CD14-positive monocyte (primary cell): ENCODE measurements at places on chromosomes 3 and 15. TPM values are rescaled to one million over a fixed set of nuclear protein-coding genes. Genes with fewer than 3 reads are reported as not detected.

DNA sequence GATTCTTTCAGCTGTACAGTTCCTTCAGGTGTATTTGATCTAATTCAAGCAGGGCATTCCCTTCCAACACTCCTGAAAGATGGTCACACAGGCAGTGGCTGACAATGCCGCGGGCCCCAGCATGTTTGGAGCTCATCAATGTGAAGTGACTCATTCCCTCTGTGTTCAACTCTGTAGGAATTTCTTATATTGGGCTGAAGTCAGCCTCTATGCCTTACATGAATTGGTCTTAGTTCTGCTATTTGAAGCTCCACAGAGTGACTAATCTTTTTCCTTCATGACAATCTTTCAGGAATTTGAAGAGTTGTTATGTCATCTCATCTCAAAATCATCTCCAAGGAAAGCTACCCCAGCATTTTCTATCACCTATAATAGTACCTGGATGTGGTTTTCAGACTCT is 142.5 kb upstream of the C2CD4B start:
- DNase-seq, result no peak

The CLDN18 gene
- not detected for polyA plus RNA-seq

DNA sequence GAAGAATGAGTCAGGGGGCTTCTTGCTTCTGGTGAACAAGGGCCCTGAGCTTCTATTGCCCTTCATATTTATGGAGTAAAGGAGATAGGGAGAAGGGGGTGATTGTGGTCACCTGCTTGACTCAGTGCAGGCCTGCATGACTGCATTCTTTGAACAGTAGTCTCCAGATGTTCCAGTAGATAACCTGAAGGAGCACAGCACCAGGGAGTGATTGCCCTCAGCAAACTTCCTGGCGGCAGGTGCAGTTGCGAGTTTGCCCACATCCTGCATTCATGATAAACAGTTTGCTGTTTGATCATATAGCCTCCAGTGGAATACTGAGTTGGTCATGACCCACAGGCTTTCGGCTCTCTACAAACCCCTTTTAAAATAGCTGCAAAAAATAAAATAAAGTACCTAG is 1632.7 kb downstream of the OTOL1 start:
- DNase-seq, result no peak

The MCCC1 gene
- 10.0 and 13.9 TPM in 2 replicates for polyA plus RNA-seq

DNA sequence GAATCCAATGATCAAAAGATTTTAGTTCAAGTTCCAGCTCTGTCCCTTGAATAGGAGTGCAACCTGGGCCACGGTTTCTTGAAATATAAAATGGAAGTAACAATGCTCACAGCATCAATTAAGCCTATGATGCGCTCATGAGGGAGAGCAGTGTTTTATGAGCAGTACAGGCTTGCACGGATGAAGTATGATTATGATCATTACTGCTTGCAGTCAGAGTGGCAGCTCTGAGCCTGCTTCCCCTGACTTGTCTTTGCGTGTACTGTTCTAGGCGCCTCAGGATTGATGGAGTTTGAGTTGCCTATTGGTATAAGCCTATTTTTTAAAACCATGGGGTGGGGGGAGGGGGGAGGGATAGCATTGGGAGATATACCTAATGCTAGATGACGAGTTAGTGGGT is 37.0 kb downstream of the ITGB5 start:
- DNase-seq, result no peak

DNA sequence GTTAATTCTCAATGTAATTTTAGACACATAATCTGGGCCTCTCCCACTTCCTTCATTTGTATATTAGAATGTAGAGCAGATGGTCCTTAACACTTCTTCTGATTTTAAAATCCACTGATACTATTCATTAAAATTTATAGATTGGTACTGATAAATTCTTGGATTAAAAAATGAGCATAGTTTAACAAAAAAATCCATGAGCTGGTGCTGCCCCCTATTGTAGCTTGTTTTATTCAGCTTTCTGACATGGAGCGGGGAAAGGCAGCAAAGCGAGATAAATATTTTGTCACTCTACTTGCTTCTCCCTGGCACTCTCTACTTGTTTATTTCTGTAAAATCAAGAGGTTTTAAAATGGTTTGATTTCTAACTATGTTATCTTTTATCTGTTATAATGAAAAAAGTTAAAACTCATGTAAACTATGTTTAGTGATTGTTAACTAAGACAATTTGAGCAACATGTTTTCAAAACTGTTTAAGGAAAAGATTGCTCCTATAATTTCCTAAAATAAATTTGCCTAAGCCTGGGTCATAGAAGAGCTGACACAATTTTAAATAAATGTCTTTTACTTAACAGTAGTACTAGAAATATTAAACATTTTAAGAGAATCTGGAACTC is 26.5 kb upstream of the PLOD2 start:
- DNase-seq, result no peak

The TRPM7 gene
- polyA plus RNA-seq, result 8.1 TPM

GRCh38 chr3:66795365-66795764 is 202.7 kb upstream of the KBTBD8 start:
- no peak for DNase-seq

GRCh38 chr3:72255791-72256559 is 471.0 kb upstream of the PROK2 start:
- no peak for DNase-seq

DNA sequence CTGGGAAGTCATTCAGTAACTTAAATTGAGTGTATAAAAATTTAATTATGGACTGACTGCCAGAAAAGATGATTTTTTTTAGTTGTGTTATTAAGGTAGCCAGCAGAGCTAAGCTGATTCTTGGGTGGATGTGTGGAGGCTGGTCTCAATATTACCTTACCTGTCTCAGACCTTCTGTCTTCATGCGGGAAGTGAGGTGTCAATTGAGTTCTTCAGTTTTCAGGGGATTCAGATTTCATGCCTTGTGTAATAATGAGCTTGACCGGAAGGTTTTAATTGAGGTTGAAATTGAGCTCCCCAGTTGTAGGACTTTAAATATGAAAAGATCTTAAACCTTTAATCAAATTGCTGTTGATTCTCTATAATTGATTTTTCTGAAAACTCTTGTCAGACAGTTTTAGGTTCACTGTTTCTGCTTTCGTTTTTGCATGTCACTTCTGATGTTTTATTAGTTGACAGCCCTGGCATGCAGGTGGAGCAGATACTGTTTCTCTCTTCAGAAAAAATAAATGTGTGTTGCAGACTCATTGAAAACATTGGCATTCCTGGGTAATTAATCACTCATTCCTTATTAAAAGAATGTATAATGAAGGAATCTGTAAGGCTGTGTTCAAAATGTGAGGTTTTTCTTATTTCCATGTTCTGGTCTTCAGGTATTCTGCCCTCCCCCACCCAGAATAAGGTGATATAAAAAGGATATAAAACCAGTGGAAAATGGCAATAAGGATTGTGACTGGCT is 54.5 kb downstream of the PSMD6 start:
- no peak for DNase-seq

The GOLGA8G gene
- polyA plus RNA-seq, result not detected

- no peak for DNase-seq
These were observed 136.9 kb upstream of the PRICKLE2 start for GRCh38 chr3:64361962-64362735.

DNA sequence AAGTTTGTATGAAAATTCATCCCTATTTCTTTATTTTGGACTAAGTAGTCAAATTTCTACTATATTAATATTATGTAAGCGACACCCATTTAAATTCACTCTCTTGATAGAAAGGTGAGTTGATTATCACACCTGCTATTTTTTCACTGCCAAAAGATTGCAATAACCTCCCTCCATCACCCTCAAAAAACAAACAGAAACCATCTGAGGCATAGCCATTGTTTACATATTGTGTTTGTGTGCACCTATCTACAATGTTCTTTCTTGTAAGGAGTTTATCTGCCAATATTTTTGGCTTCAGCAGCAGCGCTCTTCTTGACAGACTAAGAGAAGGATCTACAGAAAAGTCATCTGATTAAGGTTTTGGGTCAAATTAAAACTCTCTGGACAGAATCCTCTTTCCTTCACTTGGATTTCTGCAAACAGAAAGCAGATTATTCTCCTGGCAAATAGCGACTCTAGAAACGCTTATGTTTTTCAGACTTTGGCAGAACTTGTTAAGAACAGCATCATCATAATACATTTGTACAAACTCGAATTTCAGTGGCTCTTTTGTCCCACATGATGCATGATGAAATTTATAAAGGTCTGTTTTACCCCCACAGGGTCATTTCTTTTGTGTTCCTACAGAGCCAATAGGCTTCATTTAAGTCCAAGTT is 48.6 kb downstream of the KCNMB2 start:
- no peak for DNase-seq

DNA sequence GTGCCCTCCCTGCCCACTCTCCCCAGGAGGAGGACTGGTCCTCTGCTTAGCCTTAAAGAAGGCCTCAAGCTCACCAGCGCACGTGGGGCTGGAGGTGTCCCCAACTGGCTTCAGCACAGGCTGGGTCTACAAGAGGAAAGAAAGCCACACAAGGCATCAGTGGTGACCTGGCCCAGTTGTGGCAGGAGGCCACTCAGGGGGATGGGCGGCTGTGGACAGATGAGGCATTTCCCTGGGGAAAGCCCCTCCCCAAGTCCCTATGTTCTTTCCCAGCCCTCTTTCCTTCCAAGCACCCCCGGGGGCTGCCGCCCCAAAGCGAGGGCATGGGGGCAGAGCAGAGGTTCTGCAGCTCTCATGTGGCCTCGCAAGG is 155.2 kb upstream of the TLE3 start:
- no peak for DNase-seq

DNA sequence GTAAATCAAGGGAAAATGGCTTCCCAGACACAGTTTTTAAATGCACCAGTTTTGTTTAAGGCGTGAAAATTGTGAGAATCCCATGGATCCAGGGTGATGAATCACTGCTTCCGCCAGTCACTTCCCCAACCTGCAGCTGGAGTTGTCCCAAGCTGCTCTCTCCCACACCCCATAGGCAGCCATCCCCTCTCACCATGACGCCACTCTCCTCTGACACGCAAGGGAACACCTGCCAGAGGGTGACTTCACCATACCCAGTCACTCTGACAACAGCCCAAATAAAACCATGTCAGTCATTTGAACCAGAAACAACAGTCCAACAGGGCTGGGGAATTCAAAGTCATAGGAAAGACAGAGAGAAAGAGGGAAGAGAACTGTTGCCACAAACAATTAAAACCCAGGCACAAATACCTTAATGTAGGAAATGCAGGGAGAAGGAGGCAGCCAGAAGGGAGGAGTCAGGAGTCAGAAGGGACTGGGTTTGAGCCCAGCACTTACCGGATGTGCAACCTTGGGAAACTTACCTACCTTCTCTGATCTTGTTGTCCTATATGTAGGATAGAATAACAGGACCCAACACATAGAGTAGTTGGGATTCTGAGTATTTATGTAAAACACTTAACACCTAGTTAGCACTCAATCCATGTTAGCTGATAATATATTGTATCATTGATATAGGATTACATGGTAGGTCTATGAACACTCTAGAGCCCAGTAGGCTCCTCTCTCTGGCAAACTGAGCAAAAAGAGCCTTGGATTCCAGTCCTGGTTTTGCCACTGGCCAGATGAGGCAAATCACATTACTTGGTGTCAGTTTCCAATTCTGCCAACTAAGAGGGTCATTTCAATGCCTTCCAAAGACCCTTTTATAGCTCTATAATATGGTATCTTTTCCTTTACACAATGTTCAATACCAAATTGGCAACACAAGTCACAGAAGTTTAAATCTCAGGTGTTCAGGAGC is 326.3 kb upstream of the ICE2 start:
- DNase-seq, result no peak

- no peak for DNase-seq
These were observed 231.3 kb downstream of the VPS13C start for GRCh38 chr15:61828860-61829513.

GRCh38 chr15:90565866-90566265 is 36.1 kb downstream of the CRTC3 start:
- no peak for DNase-seq

GRCh38 chr15:64163659-64164362 is 989 bp upstream of the PPIB start:
- DNase-seq, result peak; percentile 71

GRCh38 chr15:45387380-45388007 is 9.2 kb upstream of the GATM start:
- no peak for DNase-seq

The ASB14 gene
- polyA plus RNA-seq, result not detected

The SKOR1 gene
- polyA plus RNA-seq, result 0.23 and 0.32 TPM in 2 replicates

The IL5RA gene
- not detected in 2 replicates for polyA plus RNA-seq

DNA sequence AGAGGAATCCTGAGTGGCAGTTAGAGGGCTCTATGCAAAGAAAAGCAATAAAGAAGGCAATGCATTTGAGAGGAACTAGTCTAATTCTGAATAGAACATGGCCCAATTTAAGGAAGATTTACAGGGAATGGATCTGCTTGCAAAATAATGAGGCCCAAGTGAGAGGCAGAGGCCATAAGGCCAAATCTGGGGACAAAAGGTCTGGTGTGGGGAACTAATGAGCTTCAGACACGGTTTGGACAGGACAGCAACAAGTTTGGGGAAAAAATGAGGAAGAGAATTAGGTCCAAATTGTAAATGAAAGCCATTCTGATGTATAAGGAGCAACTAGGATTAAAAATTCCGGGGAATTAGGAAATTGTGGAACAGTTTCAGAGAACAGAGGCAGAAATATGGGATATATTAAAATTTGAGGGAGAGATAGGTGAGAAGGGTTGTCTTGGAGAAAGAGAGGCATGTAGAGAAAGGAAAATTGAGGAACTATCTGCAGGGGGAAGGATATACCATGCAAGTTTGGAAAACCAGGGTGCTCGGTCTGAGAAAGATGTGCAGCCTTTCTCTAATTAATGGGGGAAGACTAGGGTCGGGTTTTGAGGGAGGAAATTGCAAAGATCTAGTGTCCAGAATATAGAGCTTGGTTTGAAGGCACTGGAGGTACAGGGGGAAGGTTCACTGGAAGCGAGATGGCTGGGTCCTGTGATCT is 73.8 kb downstream of the RBPMS2 start:
- DNase-seq, result peak; percentile 37

DNA sequence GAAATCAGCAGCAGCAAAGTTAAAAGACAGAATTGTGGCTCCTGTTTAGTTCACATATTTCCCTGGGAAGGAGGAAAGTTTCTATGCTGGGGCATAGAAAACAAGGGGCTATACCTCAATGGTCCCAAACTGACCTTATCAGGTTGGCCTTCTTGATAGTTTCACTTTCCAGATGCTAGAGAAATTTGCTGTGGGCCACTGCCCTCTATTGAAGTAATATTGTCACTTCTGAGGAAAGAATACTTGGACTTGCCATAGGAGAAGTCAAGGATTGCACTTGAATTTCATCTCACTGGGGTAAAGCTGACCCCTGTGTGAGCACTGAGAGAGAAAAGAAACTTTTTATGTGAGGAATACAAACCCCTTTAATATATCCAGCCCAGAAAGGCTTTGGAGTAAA is 49.3 kb upstream of the XCR1 start:
- peak; percentile 44 for DNase-seq

DNA sequence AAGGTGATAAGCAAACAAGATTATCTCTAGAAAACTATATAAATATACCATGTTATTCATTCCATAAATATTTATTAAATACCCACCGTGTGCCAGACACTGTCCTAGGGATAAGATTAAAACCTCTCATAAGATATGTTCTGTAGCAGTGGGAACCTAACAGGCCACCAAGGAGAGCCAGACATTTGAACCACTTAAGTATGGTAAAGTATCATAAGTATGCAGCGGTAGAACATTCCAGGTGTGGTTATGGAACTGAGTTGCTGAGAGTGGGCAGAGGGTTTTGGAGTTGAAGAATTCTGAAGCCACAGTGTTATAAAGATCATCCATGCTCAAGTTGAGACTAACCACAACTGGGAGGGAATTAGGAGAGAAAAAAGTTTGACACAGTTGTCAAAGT is 14.7 kb downstream of the FILIP1L start:
- DNase-seq, result no peak

The KBTBD8 gene
- 3.2 TPM for polyA plus RNA-seq

GRCh38 chr3:31013843-31014242 is 119.4 kb upstream of the GADL1 start:
- DNase-seq, result no peak

GRCh38 chr3:155129396-155129795 is 49.3 kb downstream of the MME start:
- DNase-seq, result no peak
